ENCODE measurements at places on chromosomes 3 and 15.

DNA sequence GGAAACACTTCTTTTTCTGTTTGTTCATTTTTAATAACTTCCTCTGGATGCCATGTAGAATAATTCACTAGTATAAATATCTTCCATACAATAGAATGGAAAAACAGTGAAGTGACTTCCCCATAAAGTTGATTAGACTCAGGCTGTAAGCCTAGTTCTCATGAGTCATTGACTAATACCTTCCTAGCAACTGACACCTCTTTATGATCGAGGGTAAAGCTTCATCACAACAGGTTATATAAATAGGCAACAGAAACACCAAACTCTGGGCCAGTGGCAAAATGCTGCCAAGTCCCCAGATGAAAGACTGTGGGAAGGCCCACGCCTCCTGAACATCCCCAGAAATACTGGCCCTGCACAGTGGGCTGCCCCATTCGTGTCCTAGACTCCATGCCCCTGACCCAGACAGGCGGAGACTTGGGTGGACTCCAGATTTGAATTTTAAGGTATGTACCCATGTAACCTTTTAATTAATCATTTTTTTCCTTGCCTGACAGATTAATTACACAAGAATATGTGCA is 71.3 kb upstream of the TBC1D23 start:
- no peak for DNase-seq

- DNase-seq, result peak; percentile 77
Observed at GRCh38 chr3:179929091-179929529, 107.6 kb downstream of the PEX5L start.

- no peak for DNase-seq
Observed at GRCh38 chr3:33114622-33115023, 809 bp downstream of the CRTAP start.

DNA sequence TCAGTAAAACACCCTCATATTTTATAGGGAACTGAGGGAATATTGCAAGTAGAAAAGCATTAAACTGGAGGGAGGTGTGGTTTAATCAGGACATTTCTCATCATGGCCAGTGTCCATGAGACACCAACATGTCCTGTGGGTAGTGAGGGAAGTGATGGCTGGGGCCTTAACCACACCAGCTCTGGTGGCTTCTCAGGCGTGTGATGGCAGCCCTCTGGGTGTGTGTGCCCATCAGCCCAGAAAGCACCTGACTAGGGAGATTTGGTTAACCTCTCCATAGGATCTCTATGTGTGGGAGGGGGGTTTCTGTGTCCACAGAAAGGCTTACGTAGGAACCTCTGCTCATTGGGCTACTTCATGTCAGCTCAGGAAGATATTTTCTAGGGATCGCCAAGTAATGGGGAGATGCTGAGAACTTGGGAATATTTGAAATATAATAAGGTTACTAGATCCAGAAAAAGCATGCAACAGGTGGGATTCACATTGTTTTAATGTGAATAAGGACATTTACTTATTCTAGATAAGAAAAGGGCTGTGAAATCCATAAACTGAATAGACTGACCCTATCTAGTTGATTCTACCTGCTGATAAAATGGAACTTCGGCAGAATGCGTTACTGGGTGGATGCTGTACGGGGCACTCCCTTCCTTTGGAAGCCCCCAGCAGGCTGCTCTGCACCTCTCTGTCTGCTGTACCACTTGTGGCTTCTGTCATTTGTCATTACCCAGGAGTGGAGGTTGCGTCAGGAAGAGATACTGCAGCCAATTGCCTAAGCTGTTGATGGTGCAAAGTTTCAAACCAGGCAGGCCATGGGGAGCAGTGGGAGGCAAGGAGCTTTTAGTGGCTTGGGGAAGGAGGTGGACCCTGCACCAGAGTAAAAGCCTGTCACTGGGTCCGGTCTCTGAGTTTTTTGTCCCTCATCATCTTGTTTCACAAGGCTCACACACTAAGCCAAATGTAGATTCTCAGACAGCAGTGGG is 21.5 kb downstream of the PDHB start:
- no peak for DNase-seq

- DNase-seq, result no peak
Observed at GRCh38 chr3:81744366-81744765, 17.1 kb downstream of the GBE1 start.

DNA sequence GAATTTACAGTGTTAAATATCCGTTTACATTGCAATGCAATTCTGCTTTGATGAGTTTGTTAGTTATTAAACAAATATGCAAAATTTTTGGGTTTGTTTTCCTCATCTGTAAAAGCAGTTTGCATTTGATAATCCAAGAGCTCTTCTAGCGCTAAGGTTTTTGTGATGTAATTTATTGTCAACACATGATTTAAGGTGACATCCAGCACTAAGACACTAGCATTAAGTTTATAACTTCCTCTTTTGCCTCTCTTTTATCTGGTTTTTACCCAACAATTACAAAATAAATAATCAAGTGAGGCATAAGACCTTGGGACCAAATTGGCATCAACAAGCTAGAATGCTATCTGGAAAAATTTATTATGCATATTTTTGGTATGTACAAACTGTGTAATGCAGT is 969 bp upstream of the DNAJC19 start:
- DNase-seq, result no peak

DNA sequence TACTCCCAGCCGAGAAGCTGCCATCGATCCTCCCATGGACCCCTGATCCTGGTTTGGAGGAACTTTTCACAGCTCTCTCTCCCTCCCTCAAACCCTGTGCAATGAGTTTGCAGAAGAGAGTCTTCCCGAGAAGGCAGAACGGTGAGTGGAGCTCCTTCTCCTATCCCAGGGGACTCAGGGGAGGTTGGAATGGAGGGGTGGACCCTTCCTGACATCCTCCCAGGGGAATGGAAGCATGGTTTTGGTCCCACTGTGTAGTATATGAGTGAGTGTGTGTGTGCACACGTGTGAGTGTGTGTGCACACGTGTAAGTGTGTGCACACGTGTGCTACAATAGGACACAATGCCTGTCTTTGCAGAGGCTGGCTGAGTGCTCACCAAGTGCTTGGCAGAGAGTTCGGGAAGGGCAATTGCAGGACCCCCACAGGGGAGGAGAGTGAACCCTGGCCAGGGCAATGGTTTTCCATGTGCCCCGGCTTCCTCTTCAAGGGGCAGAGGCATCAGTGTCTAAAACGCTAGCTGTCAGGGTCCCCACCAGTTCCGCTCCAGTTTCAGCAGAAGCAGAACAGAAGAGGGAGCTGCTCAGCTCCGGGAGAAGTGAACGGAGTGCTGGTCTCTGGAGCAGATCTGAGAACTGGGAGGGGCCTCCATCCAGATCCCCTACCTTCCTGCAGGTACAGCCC is 13.8 kb upstream of the IL16 start:
- DNase-seq, result no peak

DNA sequence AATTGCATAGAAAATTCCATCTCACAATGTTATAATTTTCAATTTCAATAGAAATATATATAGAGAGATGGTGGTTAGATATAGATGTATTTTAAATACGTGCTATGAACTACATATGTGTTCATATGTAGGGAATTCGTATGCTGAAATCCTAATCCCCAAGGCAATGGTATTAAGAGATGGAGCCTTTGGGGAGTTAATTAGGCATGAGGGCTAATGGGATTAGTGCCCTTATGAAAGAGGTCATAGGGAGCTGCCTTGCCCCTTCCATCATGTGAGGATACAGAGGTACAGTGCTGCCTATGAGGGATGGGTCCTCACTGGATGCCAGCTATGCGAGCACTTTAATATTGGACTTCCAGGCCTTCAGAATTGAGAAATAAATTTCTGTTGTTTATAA is 79.6 kb upstream of the CCDC54 start:
- no peak for DNase-seq

DNA sequence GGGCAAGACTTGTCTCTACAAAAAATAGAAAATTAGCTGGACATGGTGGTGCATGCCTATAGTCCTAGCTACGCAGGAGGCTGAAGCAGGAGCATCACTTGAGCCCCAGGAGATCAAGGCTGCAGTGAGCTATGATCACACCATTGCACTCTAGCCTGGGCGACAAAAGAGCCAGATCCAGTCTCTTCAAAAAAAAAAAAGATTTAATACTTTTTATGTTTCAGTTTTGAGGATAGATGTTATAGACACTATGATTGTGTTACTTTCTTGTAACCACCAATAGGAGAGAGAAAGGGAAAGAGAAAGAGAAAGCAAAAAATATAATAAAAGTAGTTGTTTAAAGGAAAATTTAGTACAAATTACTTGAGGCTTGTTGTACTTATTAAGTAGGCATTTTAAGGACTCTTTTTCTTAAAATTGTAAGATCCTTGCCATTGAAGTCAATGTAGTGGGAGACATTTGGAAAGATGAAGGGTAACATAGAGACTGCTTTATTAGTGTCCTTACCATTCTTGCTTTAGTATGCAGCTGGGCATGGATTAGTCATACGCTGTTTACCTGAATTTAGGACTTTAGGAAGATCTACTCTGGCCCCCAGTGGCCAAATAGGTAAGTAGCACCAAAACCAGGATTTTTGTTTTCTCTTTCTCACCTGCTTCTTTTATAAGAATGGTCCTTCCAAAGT is 35.1 kb upstream of the ZDHHC23 start:
- DNase-seq, result peak; percentile 33

DNA sequence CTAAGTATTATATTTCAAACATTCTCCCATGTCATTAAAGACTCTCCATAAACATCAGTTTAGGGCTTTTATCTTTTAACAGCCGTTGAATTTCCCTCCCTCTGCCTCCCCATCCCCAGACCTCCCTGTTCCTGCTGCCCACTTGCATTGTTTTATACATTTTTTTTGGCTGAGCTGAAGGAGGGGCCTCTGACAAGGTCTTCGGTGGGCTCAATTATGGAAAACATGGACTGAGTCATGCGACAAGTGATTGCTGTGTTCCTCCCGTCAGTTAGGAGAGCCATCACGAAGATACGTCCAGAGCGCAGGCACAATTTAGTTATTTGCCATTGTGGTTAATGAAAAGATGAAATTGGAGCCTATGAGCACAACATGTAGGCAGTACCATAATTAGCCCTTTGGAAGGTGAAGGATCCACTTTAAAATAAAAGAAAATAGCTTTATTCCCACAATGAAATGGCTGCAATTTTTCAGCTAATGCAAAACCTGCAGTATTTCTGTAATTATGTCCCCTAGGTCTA is 12.0 kb upstream of the NMNAT3 start:
- DNase-seq, result no peak
